ENCODE measurements at places on chromosomes 5 and 9.

GRCh38 chr9:16398691-16399090, 471.8 kb downstream of the BNC2 start:
- DNase-seq, result no peak

- no peak for DNase-seq
These were observed 53.2 kb upstream of the FBXW11 start for GRCh38 chr5:172059661-172060100.

DNA sequence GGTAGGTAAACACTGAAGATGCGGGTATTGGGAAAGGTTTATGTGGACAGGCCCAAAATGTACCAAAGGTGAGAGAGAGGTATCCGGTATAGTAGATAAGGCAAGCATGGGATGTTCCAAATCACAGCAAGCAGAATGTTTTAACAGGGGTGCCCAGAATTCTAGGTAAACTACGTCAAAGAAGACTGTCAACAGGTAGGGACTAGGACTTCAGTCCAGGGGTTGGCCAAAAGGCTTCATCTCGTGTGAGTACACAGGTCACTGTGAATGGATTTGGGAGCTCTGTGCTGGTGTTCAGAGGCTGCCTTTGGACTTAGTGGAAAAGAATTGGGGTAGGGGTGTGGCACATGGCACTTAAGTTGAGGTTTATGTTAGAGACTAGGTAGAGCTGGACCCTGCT, 66.4 kb downstream of the PIK3R1 start:
- no peak for DNase-seq

- no peak for DNase-seq
These were observed 119.5 kb upstream of the TLE4 start for GRCh38 chr9:79452265-79452664.

GRCh38 chr9:69806627-69807026, 14.0 kb upstream of the CFAP95 start:
- no peak for DNase-seq

DNA sequence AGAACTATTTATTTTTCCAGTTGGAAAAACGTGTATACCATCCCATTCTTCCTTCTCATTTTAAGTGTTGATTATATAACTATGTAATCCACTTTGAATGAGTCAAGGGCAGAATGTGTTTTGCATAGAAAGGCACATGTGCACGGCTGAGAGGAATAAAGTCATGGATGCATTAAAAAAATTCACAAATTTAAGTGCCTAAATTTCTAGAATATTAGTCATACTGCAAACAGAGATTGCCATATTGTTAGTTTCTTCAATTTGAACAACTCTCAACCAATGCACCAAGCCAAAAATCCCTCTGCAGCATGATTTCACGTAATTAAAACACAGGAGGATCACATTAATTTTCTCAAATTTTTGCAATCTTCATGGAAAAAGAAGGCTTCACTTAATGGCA, 166.3 kb downstream of the MPDZ start:
- no peak for DNase-seq

DNA sequence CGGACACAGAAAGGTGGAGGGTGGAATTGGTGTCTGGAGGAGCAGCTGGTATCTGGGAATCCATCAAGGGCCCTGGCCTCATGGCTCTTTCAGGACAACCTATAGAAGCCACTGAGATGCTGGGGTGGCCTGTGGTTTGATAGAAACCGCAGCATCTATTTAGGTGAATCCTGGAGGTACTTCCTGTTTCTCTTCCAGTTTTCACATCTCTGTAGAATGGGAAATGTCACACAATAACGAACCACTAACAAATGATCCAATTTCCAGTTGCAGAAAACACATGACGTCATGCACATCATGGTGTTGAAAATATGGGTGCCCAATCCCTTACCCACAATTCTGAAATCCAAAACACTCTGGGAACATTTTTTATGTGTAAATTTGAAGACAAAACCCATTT, 52.2 kb downstream of the ROPN1L start:
- no peak for DNase-seq

DNA sequence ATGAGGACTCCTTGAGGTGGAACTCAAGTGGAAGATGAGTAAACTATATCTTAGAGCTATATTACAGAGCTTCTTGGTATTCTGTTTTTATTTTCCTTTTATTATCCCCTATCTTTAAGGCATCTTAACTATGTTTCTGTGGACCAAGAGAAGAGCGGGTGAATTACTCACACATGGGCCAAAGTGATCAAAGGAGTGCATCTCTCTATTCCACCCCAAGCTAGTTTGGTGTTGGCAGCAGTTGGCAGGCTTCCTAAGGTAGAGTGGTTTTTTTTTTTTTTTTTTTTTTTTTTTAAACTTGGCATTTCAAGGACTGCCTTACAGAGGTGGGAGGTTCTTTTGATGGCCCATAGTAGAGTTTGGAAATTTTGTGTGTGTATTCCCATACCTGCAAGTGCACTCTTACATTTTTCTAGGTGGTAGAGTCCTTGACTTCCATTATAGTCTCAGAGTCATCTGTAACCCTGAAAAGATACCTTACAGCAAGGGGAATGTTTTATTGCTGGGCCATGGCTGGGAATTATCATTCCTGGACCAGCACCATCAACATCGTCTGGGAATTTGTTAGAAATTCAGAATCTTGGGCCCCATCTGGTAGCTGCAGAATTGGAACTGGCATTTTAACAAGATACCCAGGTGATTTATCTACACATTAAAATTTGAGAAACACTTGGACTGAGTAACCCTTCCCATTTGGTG, 51.0 kb downstream of the ARHGAP26 start:
- no peak for DNase-seq

- no peak for DNase-seq
These were observed 50.8 kb downstream of the FXN start for GRCh38 chr9:69086312-69086711.

- no peak for DNase-seq
These were observed 195.7 kb downstream of the CDK5RAP2 start for GRCh38 chr9:120383999-120384924.

DNA sequence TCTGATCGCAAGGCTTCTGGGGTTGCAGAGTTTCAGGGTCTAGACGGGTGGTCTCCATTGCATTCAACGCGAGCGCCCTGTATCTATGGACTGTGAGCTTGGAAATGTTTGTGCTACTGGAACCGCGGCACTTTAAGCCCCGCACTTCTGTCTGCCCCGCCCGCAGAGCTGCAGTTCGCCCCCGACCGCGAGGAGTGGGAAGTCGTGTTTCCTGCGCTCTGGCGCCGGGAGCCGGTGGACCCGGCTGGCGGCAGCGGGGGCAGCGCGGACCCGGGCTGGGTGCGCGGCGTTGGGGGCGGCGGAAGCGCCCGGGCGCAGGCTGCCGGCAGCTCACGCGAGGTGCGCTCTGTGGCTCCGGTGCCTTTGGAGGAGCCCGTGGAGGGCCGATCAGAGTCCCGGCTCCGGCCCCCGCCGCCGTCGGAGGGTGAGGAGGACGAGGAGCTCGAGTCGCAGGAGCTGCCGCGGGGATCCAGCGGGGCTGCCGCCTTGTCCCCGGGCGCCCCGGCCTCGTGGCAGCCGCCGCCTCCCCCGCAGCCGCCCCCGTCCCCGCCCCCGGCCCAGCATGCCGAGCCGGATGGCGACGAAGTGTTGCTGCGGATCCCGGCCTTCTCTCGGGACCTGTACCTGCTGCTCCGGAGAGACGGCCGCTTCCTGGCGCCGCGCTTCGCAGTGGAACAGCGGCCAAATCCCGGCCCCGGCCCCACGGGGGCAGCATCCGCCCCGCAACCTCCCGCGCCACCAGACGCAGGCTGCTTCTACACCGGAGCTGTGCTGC, 1.0 kb downstream of the ADAMTS19 start:
- no peak for DNase-seq

- DNase-seq, result no peak
These were observed 42.2 kb downstream of the COL5A1 start for GRCh38 chr9:134683714-134684374.

DNA sequence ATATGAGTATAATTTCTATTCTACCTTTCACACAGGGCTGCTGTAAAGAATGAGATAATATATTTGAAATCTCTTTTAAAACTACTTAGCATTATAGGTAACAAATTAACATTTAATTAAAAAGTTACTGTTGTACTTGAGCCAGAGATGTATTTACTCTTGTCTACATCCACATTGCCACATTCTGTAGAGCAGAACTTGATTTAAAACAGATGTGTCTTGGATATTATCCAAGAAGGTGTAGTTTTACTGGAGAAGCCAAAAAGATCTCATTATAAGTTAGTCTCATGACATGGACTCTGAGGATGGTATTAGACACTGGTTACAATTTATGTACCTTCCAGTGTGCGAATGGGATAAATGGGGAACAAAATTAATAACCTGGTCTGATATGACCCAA, 293.1 kb upstream of the CCNH start:
- no peak for DNase-seq

- DNase-seq, result no peak
These were observed 12.3 kb downstream of the RMI1 start for GRCh38 chr9:83992901-83993300.

DNA sequence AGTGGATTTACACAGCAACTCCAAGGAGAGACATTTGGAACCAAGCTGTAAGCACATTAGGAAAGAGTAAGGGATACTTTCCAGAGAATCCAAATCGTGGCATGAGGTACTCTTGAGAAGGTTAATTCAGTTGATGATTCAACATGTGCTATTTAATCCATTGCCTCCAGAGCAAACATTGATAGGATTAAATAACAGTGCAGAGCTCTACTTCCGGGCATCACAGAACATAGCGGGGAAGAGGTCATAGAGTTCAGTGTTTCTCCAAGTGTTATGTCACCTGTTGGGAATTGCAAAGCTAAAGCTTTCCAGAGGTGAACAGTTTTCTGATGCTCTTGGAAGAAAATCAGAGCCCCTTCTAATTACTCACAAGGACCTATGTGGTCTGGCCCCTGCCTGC, 127.5 kb downstream of the PPP2R2B start:
- no peak for DNase-seq

GRCh38 chr9:120490888-120491595, 88.9 kb downstream of the CDK5RAP2 start:
- no peak for DNase-seq

DNA sequence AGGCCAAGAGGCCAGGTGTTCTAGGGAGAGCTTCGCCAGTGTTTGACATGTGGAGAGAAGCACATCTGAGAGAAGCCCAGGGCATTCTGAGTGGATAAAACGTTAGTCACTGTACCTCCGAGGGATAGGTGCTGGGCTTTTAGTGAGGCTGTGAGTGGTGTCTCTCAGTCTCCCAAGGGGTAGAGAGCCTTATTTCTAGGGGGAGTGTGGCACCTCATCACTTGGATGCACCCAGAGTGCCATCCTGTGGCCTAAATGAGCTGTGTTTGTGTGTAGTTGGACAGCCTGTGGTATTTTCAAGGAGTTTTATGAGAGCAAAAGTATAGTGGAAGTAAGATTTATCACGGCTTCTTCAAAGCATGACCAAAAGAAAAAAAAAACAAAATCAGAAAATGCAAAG, 1046.9 kb upstream of the WWC1 start:
- no peak for DNase-seq

- DNase-seq, result no peak
These were observed 41.7 kb downstream of the PALM2AKAP2 start for GRCh38 chr9:109821711-109822110.

GRCh38 chr5:139150367-139150999, 47.7 kb downstream of the SIL1 start:
- no peak for DNase-seq

Measured in activated CD8-positive, alpha-beta memory T cell treated with anti-CD3 and anti-CD28 coated beads for 1 hour (primary cell).